Sigmoid colon (tissue), 7 donors: ENCODE measurements at places on chromosomes 7 and 10. TPM values are rescaled to one million over a fixed set of nuclear protein-coding genes. Genes with fewer than 3 reads are reported as not detected.

- no peaks in the 10 kb centered on the region for H3K27me3 ChIP-seq
- H3K27ac ChIP-seq = no peak overlapping the region
- no peaks in the 10 kb centered on the region for H3K4me1 ChIP-seq
- no peak for DNase-seq
These were observed 325.5 kb upstream of the C7orf33 start for GRCh38 chr7:148264933-148265557.

DNA sequence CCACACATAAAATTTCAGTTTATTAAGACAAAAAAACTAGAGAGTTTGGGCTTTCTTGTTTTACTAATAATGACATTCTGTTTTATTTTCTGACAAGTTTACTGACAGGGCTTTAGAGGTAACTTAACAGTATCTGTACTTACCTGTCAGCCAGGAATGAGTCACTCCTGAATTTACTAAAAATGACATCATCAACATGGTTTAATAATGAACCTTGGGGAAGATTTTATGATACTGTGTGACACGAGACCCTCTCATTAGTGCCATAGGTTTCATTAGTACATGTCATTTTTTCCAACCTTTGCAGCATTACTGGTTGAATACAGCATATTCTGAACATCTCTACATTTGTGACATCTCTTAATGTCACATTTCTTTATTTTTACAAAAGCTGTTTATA is 131.1 kb downstream of the KCND2 start:
- DNase-seq = no peak
- peaks cover 7% of the 10 kb centered on the region for H3K4me1 ChIP-seq
- H3K36me3 ChIP-seq = no peaks in the 10 kb centered on the region
- no peaks in the 10 kb centered on the region for H3K27me3 ChIP-seq

The WNT8B gene
- not detected for total RNA-seq

The DDIT4 gene
- total RNA-seq = 202 TPM

GRCh38 chr7:112959276-112959675 is 127.4 kb downstream of the GPR85 start:
- no peak overlapping the region for H3K4me3 ChIP-seq
- H3K27me3 ChIP-seq = no peaks in the 10 kb centered on the region
- no peaks in the 10 kb centered on the region for H3K4me1 ChIP-seq
- no peaks in the 10 kb centered on the region for H3K36me3 ChIP-seq

- H3K27ac ChIP-seq = no peak overlapping the region
- peaks cover 14% of the 10 kb centered on the region for H3K4me1 ChIP-seq
- H3K4me3 ChIP-seq = no peak overlapping the region
- H3K27me3 ChIP-seq = no peaks in the 10 kb centered on the region
These were observed 193.9 kb upstream of the TCF7L2 start for GRCh38 chr10:112756235-112756527.

DNA sequence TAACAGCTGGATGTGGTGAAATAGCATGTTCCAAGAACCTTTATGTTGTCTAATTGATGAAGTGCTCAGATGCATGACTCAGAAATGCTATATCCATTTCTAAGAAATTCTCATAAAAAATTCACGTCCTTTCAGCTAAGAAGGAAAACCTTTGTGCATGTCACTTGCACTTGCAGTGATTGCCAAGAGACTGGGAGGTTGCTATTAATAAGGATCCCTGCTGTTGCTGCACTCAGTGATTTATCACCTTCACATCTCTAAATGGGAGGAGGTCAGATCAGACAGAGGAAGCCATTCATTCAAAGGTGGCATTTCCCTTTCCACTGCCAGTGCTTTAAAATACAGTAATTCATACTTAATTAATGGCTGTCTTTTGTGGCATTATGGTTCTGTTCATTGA is 89.5 kb downstream of the THSD7A start:
- H3K27me3 ChIP-seq = no peaks in the 10 kb centered on the region
- no peaks in the 10 kb centered on the region for H3K36me3 ChIP-seq
- no peak overlapping the region for H3K4me3 ChIP-seq
- DNase-seq = no peak
- H3K4me1 ChIP-seq = no peaks in the 10 kb centered on the region
- no peak overlapping the region for H3K27ac ChIP-seq

- H3K36me3 ChIP-seq = no peaks in the 10 kb centered on the region
- H3K27ac ChIP-seq = no peak overlapping the region
These were observed 404.7 kb downstream of the NEBL start for GRCh38 chr10:20492447-20492846.

DNA sequence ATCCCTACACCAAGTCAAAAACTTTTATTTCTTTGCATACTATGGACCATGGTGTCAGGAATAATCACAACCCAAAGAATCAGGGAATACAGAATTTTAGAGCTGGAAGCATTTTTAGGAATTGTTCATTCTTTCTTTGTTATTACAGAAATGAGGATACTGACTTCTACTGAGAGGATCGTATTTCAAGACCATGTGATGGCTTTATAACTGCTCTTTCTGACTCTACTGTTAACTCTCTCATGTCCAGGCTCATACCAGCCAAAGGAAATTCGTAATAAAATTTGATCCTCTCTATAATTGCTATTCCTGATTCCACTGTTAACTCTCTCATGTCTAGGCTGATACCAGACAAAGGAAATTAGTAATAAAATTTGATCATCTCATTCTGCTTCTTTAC is 1050.9 kb upstream of the C7orf33 start:
- H3K4me3 ChIP-seq = no peak overlapping the region
- H3K27ac ChIP-seq = no peak overlapping the region
- DNase-seq = no peak
- no peaks in the 10 kb centered on the region for H3K27me3 ChIP-seq
- no peaks in the 10 kb centered on the region for H3K4me1 ChIP-seq

GRCh38 chr7:88638583-88638982 is 120.9 kb upstream of the ZNF804B start:
- no peak overlapping the region for H3K4me3 ChIP-seq
- no peak for DNase-seq
- no peaks in the 10 kb centered on the region for H3K27me3 ChIP-seq
- no peaks in the 10 kb centered on the region for H3K36me3 ChIP-seq
- no peak overlapping the region for H3K27ac ChIP-seq

The ACBD7 gene
- not detected for total RNA-seq

DNA sequence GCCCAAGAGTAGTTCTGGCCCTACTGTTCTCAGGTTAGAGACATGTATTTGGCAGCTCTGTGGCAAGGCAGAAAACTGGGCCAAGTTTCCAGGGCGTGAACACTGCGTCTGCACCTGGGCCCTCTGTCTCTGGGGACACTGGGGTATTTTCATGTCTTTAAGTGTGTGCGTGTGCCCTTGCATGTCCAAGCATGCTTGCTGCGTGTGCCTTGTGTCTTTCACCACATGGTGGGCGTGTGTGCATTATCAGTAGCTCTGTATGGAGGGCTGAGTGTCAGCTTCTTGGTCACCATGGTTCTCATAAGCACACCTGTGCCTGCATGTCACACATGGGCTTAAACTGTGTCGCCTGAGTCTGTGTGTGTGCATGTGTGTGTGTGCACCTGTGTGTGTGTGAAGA is 69.3 kb downstream of the HIPK2 start:
- H3K4me3 ChIP-seq = no peak overlapping the region
- no peak for DNase-seq
- no peaks in the 10 kb centered on the region for H3K27me3 ChIP-seq
- peaks cover 6% of the 10 kb centered on the region for H3K36me3 ChIP-seq

The CHST3 gene
- total RNA-seq = 15.0 TPM

- no peaks in the 10 kb centered on the region for H3K27me3 ChIP-seq
- peaks cover 11% of the 10 kb centered on the region for H3K36me3 ChIP-seq
- H3K4me3 ChIP-seq = no peak overlapping the region
These were observed 12.1 kb upstream of the CCNY start for GRCh38 chr10:35324196-35324595.

DNA sequence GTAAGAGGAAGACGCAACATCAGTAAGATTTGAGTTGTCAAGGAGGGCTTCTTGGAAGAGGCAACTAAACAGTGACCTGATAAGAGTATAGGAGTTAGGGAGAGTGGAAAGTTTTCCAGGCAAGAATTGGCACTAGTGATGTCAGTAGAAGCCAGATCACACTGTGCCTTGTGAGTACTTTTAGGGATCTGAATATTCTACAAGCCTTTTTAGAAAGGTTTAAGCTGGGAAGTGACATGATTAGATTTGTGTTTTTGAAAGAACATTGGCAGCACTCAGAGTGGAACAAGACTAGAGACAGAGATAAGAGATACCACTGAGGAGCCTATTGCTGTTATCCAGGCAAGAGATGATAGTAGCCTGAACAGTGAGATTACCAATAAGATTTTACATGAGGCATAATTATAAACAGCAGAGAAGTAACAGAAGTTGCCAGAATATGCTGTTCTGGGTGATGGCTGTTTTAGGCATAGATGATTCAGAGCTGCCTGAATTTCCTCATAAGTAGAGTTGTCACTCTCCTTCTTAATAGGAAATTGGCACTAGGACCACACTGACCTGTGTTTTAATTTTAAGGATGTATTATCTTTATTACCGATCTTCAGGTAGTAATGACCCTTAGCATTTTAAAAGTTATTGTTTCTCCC is 45.6 kb downstream of the NHLRC2 start:
- no peak for DNase-seq
- peaks cover 14% of the 10 kb centered on the region for H3K36me3 ChIP-seq
- H3K27ac ChIP-seq = no peak overlapping the region
- no peak overlapping the region for H3K4me3 ChIP-seq
- no peaks in the 10 kb centered on the region for H3K27me3 ChIP-seq

DNA sequence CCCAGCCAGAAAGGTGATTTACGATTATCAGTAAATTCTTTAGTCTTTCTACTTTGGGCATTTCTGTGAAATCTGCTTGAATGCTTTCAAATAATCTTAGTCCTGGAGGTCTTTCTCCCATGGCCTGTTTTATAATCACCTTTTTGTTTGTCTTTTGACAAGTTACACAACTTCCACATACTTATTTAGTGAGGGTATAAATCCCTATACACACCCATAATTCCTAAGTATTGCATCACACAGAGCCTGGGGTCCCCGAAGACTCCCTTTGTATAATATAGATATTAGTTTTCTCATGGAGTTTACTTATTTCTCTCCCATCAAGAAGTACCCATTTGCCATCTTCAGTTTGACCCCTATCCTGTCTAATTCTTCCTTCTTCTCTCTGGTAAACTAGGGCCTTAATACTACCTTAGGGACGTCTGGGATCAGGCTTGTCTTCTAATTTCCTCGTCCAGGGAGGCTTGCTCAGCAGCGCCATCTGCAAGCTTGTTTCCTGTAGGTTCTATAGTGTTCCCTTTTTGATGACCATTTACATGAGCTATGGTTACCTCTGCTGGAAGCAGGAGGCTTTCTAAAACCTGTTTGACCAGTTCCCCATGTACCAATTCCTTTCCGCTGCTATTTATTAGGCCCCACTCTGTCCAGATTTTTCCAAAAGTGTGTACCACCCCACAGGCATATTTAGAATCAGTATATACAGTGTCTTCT is 8.1 kb downstream of the DNAH11 start:
- no peaks in the 10 kb centered on the region for H3K36me3 ChIP-seq
- no peak overlapping the region for H3K4me3 ChIP-seq
- DNase-seq = no peak
- H3K27ac ChIP-seq = no peak overlapping the region
